ENCODE measurements at places on chromosomes 7 and 10.

DNA sequence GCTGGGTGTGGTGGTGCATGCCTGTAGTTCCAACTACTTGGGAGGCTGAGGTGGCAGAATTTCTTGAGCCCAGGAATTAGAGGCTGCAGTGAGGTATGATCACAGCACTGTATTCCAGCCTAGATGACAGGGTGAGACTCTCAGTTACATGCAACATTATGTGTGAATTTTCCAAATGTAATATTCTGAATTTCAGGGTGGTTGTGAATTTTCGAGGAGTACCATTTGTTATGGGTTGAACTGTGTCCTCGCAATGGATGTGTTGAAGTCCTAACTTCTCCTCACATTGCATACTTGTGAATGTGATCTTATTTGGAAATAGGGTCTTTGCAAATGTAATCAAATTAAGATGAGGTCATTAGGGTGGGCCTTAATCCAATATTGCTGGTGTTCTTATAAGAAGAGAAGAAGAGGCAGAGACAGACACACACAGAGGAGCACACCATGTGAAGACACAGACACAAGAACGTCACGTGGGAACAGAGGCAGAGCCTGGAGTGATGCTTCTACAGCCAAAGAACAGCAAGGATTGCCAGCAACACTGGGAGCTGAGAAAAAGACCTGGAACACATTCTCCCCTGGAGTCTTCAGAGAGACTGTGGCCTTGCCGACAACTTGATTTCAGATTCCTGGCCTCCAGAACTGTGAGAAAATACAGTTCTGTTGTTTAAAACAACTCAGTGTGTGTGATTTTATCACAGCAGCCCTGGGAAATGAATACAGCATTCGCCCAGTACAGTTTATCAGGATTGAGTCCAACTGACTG lies 91.9 kb downstream of the ZNF783 start:
- no peak for DNase-seq

- DNase-seq, result no peak
These were observed 88.6 kb upstream of the PPP1R3A start for GRCh38 chr7:114007386-114007785.

DNA sequence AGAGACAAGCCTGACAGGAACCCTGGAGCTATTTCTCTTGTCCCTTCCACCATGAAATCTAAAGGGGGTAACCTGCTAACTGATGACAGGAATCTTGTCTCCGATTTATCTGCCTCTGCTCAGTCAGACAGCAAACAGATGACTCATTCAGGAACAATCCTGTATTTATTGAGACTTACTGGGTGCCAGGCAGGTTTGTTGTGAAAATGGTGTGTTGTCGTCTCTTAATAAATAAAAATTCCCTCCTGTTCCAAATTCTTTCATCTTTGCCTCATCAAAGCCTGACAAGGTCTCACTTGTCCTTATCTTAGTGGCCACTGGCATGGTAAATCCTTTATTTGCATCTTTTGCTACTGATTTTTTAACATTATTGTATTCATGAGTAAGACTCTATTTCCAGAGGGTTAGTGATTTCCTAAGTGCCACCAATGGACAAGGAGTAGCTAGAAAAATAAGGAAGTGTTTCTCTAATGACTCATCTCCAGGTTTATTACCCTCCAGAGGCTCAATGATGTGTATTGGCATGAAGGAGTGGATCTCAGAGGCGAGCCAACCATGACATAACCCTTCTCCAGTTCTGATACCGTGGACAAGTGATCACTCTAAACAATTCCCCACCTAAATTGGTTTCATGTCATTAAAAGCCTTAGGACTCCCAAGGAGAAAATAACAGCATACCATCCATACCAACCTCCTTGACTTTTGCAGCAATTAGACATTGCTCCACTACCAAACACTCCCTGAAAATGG lies 724.0 kb downstream of the GRID1 start:
- no peak for DNase-seq

DNA sequence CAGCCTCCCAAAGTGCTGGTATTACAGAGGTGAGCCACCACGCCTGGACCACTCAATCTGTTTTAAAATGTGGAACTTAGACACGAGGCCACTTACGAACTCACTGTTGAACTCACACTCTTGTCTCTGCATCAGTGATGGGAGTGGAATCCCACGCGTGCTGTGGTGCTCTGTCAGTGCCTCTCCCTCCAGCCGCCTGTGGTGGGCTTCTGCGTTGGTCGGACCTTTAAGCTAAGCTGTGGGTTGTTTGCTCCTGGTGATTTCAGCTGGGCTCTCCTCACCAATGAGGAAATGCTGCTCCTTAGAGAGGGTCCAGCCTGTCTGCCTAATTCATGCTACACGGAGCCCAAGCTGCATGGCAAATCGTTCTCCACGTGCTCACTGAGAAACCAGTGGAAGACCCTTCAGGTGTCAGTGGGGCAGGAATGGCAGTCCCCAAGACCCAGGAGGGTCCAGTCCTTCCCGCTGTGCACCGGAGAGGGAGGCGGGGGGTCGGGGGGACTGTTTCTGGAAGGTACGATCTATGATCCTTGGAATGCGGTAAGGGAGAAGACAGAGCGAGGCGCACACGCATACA lies 17.9 kb upstream of the PRKAR1B start:
- no peak for DNase-seq

DNA sequence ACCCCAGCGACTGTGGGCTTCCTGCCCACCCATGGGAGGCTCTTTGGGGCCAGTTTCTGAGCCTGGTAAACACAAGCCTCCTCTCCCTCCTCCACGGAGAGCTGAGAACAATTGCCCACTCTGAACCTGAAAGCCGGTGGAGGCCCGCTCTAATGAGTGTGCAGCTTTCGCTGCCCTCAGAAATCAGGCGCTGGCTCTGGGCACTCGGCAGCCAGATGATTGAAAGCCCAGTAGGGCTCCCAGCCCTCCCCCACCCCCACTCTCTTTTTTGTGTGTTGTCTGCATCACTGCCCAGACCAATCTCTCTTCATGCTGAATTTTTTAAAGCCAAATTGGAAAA lies 438.9 kb downstream of the RPS24 start:
- no peak for DNase-seq

GRCh38 chr10:77636967-77637531 lies 559 bp downstream of the KCNMA1 start:
- DNase-seq, result no peak

All from stimulated activated CD4-positive, alpha-beta T cell treated with anti-CD3 and anti-CD28 coated beads, TNF-alpha, amount 100 ng/mL, for 4 hours (primary cell).